ENCODE measurements at places on chromosomes 1 and 21.

DNA sequence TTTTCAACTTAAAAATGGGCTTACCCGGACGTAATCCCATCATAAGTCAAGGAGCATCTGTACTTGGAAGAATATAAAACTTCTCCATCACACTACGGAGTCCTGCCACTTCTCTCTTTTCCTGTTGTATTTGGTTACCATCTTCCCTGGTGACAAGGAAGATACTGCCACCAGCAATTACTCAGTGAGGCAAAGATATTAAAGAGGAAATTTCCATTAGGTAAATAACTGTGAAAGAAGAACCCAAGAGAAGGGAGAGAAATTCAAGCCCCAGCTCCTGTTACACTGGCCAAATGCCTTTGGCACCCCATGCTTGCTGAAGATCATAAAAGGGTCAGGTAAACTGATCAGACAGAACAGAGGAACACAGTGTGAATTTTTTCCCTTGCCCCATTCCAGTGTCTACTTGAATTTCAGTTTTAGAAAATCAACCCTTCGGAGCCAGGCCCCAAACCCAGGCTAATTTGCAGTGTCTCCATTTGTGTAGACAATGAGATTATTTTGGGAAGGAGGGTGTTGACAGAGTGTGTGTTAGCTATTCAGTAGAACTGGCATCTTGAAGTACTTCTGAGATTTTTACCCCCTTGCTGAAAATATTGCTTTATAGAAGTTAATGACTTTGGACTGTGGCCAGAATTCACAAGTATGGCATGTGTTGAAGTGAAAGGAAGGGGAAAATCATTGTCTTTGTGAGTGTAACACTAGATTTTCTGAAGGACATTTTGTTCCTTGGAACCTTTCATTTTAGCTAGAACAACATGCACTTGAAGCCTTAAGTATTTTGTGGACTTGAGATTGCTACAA, 167.1 kb downstream of the DHRS3 start:
- no peaks in the 10 kb centered on the region for H3K27me3 ChIP-seq
- DNase-seq: no peak
- H3K4me1 ChIP-seq: peaks cover 31% of the 10 kb centered on the region
- no peak overlapping the region for H3K27ac ChIP-seq
- no peaks in the 10 kb centered on the region for H3K36me3 ChIP-seq

DNA sequence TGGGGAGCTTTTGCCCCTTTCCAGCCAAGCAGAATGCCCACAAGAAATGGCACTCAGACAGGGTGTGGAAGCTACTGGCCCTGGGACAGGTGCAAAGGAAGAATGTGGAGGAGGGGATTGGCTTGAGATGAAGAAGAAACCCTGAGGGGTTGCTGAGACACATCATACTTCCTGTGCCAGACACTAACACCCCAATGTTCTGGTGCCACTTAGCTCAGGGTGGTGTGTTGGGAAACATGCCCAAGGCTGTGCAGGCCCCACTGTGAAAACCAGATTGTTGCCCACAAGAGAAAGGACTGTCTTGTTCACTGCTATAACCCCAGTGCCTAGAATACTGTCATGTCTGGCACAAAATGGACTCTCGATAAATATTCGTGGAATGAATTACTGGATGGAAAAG, 9.9 kb upstream of the PAQR6 start:
- H3K36me3 ChIP-seq: no peaks in the 10 kb centered on the region
- H3K27ac ChIP-seq: no peak overlapping the region
- DNase-seq: no peak
- no peak overlapping the region for H3K4me3 ChIP-seq

DNA sequence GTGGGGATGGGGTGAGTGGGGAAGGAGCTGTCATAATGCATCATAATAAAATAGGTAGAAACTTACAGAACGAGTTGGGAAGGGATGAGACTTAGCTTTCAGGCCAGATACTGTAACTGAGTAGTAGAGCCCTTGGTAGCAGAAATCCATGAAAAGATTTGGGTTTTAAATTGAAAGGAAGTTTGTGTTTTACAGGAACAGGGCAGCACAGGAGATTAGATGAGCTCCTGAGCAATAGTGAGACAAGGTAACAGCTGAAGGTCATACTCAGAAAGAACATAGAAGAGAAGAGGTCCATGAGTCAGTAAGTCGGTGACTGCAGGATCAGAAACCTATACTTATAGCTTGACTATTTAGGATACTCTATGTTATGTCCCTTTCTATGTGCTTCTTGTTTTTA, 7.3 kb downstream of the MAP10 start:
- H3K27ac ChIP-seq: no peak overlapping the region
- H3K4me3 ChIP-seq: no peak overlapping the region
- no peaks in the 10 kb centered on the region for H3K36me3 ChIP-seq
- H3K4me1 ChIP-seq: no peaks in the 10 kb centered on the region
- DNase-seq: no peak
- no peaks in the 10 kb centered on the region for H3K27me3 ChIP-seq

DNA sequence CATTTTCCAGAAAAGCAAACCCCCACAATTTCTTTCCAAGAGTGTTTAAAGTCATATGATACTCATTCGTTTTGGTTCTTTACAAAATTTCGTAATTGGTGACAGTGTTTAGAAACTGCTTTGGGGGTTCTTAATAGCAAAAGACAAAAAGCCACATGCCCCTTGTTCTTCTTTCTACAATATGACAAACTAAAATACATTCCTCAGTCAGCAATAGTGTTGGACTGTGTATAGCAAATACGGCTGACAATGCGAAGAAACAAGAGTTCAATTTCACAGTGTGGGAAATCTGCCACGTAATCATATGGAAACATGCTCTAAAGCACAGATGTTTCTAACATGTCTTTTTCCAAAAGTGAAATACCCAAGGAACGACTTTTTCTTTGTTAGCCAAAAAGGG, 7.6 kb upstream of the IFNAR1 start:
- H3K4me3 ChIP-seq: no peak overlapping the region
- H3K36me3 ChIP-seq: no peaks in the 10 kb centered on the region
- no peak for DNase-seq
- H3K4me1 ChIP-seq: no peaks in the 10 kb centered on the region

DNA sequence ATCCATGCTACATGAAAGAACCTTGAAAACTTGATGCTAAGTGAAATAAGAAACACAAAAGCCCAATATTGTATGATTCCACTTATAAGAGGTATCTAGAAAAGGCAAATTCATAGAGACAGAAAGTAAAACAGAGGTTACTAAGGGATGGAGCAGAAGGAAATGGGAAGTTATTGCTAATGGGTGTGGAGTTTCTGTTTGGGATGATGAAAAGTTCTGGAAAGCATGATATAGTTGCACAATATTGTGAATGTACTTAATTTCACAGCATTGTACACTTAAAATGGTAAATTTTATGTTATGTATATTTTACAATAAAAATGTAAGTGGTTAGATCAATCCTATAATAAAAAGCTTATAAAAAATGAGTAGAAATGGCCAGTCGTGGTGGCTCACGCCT, 1.6 kb upstream of the NECAP2 start:
- DNase-seq: no peak
- H3K4me1 ChIP-seq: peaks cover 2% of the 10 kb centered on the region
- H3K27me3 ChIP-seq: no peaks in the 10 kb centered on the region

DNA sequence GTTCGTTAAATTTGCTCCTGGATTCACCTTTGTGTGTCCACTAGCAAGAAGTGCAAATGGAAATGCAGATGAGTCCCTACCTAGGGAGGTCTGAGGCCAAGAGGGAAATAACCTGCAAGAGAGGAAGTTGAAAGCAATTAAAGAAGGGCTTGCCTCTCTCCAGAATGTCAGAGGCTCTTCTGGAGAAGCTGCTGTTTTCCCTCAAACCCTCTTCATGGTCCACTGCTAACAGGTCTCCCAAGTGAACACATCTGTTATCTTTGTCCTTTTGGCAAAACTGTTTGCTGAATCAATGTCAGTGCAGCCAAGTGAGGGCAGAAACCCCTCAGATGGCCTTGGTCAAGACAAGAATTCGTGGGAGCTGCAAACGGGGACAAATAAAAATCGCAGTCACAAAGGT, 177.3 kb upstream of the PLXNA2 start:
- H3K27ac ChIP-seq: no peak overlapping the region
- H3K27me3 ChIP-seq: no peaks in the 10 kb centered on the region
- DNase-seq: no peak
- no peaks in the 10 kb centered on the region for H3K4me1 ChIP-seq
- H3K4me3 ChIP-seq: no peak overlapping the region
- no peaks in the 10 kb centered on the region for H3K36me3 ChIP-seq

GRCh38 chr1:231337043-231337471, 595 bp downstream of the EXOC8 start:
- H3K4me3 ChIP-seq: peak overlapping the region; percentile 69
- H3K27me3 ChIP-seq: no peaks in the 10 kb centered on the region
- H3K27ac ChIP-seq: peak overlapping the region; percentile 89
- H3K4me1 ChIP-seq: peaks cover 17% of the 10 kb centered on the region
- no peaks in the 10 kb centered on the region for H3K36me3 ChIP-seq

- H3K4me1 ChIP-seq: peaks cover 8% of the 10 kb centered on the region
- no peak overlapping the region for H3K27ac ChIP-seq
- no peak overlapping the region for H3K4me3 ChIP-seq
- no peak for DNase-seq
- H3K36me3 ChIP-seq: no peaks in the 10 kb centered on the region
- no peaks in the 10 kb centered on the region for H3K27me3 ChIP-seq
Measured at GRCh38 chr1:31930836-31931592, 7.2 kb downstream of the PTP4A2 start.

DNA sequence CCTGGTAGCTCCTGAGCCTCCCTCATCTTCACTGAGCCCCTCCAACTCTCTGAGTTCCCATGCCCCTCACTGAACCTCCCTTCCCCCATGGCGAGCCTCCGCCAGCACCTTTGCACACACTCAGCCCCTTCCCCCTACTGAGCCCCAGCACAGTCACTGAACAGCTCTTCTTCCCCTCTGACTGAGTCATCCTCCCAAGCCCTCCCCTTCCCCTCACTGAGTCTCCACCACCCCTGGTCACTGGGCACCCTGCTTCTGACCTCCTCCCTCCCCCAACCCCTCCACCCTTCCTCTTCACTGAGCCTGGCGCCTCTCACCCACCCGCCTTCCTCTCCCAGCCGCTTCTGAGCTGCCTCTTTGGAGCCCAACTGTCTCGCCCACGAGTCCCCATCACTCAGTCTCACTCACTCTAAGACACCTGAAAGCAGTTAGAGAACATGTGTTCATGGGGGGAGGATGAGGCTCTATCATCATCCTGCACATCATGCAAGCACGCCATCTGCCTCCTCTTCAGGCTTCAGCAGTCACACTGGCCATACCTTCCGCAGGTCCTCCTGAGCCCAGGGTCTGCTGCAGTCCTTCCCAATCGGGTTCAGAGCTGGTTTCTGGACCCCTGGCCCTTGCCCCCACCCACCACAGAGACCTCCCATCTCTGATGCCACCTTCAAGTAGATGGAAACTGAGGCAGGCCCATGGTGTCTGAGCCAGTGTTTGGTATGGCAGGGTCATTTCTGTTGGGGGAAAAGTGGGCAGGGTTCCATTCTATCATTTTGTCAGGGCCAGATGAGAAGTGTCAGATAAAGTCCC, 2.0 kb upstream of the TRNP1 start:
- no peaks in the 10 kb centered on the region for H3K27me3 ChIP-seq
- no peaks in the 10 kb centered on the region for H3K36me3 ChIP-seq
- peaks cover 2% of the 10 kb centered on the region for H3K4me1 ChIP-seq
- H3K27ac ChIP-seq: no peak overlapping the region
- no peak for DNase-seq

- H3K27me3 ChIP-seq: no peaks in the 10 kb centered on the region
- no peak for DNase-seq
- no peaks in the 10 kb centered on the region for H3K4me1 ChIP-seq
- H3K4me3 ChIP-seq: no peak overlapping the region
- no peaks in the 10 kb centered on the region for H3K36me3 ChIP-seq
Measured at GRCh38 chr1:59804301-59804700, 10.4 kb upstream of the HOOK1 start.

GRCh38 chr1:97281962-97282361, 560.4 kb downstream of the PTBP2 start:
- H3K27ac ChIP-seq: no peak overlapping the region
- no peak overlapping the region for H3K4me3 ChIP-seq
- no peaks in the 10 kb centered on the region for H3K36me3 ChIP-seq

- no peak overlapping the region for H3K4me3 ChIP-seq
- H3K36me3 ChIP-seq: no peaks in the 10 kb centered on the region
- no peak overlapping the region for H3K27ac ChIP-seq
- H3K4me1 ChIP-seq: no peaks in the 10 kb centered on the region
- no peaks in the 10 kb centered on the region for H3K27me3 ChIP-seq
Measured at GRCh38 chr1:55275941-55276341, 60.8 kb upstream of the USP24 start.

GRCh38 chr1:169099561-169099960, 6.9 kb upstream of the ATP1B1 start:
- H3K4me3 ChIP-seq: no peak overlapping the region
- no peak for DNase-seq
- no peaks in the 10 kb centered on the region for H3K36me3 ChIP-seq

DNA sequence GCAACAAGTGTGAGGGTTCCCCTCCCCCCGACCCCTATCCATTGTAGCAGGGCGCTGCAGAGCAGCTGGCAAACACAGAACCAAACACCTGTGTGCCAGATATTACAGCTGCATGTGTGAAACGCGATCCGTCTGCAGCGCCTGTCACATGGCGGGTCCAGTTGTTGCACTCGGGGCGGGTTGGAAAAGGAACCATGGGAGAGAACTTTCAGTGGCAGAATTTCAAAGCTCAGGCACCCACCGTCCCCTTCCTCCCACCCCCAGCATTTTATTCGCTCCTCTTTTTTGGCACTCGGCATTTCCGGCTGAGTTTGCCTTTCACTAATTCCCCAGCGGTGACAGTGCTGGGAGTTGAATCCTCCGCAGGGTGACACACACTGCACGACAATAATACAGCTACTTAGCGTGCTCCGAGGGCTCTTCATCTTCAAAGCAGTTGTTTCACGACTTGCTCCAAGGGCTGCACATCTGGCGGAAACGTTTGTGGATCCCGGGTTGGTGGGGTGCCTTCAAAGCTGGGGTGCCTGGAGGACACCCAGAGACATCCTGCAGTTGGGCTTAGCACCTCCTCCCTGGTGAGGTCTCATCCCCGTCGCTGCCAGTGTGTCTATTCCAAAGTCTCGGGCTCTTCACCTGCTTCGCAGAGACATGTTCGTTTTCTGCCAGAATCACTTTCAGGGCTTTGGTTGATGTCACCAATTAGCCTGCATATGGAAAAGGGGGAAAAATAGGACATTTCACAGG, 180.7 kb downstream of the ZBTB18 start:
- no peak for DNase-seq
- H3K27ac ChIP-seq: no peak overlapping the region
- H3K36me3 ChIP-seq: no peaks in the 10 kb centered on the region
- no peak overlapping the region for H3K4me3 ChIP-seq

- no peaks in the 10 kb centered on the region for H3K36me3 ChIP-seq
- no peak overlapping the region for H3K27ac ChIP-seq
- DNase-seq: no peak
- H3K4me1 ChIP-seq: no peaks in the 10 kb centered on the region
Measured at GRCh38 chr1:78833491-78833890, 173.0 kb downstream of the ADGRL4 start.
